ENCODE measurements at places on chromosomes 7 and 10.

- no peak for DNase-seq
These were observed 80.0 kb downstream of the MLLT10 start for GRCh38 chr10:21614000-21614399.

GRCh38 chr10:79910344-79910743, 38.6 kb downstream of the SFTPD start:
- DNase-seq: no peak

- no peak for DNase-seq
These were observed 66.5 kb downstream of the BICC1 start for GRCh38 chr10:58579011-58579655.

DNA sequence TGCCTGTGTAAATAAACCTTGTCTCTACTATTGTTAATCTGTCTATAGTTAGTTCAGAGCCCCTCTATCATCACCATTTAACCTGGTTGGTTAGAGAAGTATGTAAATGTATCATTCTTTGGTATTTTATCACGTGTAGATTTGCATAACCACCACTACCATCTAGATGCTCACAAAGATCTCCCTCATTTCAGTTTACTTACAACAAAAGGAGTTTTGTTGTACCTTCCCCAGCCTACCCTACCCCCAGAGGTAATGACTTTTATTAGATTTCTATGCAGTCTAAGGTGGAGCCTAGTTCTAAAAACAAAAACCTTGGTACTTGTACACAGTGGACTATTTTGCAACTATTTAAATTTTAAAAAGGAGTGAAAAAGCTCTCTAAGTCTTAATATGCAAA, 17.5 kb downstream of the ACADSB start:
- no peak for DNase-seq

DNA sequence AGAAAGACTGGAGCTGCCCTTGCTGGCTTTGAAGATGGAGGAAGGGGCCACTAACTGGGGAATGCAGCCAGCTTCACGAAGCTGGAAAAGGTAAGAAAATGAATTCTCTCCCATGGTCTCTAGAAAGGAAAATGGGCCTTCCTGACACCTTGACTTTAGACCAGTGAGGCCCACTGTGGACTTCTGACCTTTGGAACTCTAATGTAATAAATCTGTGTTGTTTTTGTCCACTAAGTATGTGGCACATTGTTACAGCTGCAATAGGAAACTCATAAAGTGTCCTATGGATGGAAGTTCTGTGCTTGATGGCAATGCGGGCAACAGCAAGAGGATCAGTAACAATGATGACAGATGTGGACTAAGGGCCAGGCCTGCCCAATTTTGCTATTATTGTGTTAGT, 20.9 kb downstream of the DNAJB9 start:
- no peak for DNase-seq

GRCh38 chr10:129021594-129022304, 445.3 kb upstream of the MGMT start:
- DNase-seq: no peak

GRCh38 chr7:147182874-147183273, 1066.3 kb downstream of the CNTNAP2 start:
- DNase-seq: no peak

DNA sequence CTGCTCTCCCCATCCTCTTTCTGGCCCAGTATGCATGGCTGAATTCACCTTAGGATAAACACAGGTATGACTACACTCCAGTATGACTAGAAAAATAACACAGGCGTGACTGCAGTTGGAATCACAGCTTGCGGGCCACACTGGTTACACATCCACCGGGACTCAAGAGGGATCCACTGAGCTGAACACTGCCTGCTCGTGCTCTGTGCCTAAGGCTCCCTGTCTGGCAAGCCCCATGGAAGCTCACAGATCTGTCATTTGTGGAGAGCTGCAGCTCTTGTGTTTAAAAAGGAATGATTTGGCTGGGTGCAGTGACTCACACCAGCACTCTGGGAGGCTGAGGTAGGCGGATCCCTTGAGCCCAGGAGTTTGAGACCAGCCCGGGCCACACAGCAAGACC, 26.8 kb downstream of the VOPP1 start:
- DNase-seq: peak; percentile 55

GRCh38 chr7:41730668-41731067, 27.8 kb upstream of the INHBA start:
- no peak for DNase-seq

- no peak for DNase-seq
These were observed 6.7 kb upstream of the FAS start for GRCh38 chr10:88983939-88984338.

DNA sequence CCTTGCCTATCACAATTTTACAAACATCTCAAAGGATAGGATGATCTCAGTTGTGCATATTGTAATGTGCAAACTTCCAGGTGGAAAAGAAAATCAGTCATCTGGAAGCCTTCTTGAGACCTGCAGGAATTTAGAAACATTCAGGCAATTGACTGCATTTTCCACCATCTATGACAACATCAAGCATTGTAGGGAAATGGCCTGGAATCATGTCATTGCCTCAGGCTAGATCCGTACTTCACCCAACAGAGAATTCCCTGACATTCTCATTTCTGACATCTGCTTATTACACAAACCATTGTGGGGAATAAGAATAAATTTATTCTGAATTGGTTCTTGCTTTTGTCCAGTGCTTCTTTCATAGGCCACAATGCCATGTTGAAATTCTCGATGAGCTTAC, 124.9 kb upstream of the NPVF start:
- DNase-seq: no peak

DNA sequence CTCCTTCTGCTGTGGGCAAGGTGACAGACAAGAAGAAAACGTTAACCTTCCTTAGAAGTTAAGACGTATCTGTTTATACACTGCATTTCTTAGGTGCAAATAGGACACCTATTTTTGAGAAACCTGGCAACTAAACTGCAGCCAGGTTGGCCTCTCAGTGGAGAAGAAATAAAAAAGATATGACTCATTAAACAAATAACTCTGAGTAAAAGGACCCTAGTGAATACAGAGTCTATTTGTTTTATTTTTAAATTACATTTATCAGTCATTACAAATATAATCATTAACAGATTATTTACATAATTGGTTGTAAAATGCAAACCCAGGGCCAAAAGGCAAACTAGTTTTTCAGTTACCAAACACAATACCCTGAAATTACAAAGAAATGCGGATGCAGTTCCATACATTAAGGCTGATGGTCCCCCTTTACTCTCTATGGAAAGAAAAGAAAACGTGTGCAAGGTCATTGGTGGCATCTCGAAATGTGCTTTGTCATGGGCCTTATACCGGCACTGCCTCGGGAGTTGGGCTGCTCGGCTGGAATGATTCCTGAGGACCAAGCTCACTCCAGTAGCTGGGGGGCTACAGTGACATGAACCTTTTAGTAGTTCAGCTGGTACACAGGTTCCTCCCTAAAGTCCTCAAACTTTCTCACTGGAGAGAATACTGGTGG, 38.4 kb downstream of the ADRB1 start:
- no peak for DNase-seq

DNA sequence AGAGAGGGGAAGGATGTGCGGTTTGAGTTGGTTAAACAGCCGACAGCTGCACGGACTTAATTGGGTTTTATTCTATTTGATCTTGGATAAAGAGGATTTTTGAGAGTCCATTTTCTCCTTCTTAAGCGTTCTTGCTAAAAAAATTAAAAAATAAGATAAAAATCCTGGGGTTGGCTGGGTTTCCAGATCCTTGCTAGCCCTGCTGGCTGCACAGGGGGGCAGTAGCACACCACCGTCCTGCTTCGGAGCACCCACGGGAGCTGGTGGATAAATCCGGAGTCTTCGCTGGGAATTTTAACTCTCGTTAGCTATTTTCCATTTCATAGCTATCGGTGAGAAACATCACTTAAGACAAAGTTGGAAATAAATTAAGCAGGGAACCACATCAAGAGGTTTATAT, 792.0 kb downstream of the TYW1 start:
- no peak for DNase-seq

- no peak for DNase-seq
These were observed 183.0 kb downstream of the ARID5B start for GRCh38 chr10:62084451-62084850.

- DNase-seq: no peak
These were observed 58.8 kb downstream of the TCERG1L start for GRCh38 chr10:131252567-131253276.

GRCh38 chr7:68147614-68148238, 1151.1 kb downstream of the TYW1 start:
- DNase-seq: no peak

- DNase-seq: no peak
These were observed 8.8 kb downstream of the CHST3 start for GRCh38 chr10:71972746-71973695.

DNA sequence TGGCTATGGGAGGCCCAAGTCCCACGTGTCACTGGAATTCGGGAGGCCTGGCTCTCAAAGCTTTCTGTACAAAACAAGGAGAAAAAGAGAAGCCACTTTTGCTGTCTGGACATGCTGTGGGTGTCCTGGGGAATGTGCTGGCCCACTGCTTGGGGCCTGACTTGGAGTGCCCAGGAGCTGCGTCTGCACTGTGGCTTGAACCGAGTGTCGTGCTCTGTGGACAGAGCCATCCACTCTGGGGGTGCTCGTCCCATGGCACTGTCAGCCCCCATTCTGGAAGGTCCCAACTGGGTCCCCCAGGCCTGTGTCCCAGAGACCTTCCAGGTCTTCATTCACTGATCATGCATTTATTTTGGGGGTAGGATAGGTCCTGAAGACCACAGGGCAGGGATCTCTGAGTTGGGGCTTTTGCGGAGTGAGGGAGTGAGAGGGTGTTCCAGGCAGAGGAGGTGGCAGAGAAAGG, 138.0 kb downstream of the LHPP start:
- DNase-seq: no peak

DNA sequence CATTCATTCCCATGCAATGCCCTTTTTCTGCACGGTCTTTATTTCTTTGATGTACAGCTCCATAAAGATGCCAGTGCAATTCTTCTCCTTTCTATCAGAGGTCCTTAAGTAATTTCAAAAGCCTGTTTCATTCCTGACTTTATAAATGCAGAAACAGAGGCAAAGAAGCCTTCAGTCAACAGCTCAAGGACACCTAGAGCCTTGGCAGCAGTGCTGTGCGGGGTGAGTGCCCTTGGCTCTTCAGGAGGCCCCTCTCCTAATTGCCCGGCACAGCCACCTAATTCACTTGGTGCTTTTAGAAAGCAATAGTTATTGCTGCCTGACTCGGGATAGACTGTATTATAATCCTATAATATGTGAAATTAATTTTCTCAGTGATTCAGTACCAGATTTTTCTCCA, 169.6 kb upstream of the KLF6 start:
- DNase-seq: no peak

GRCh38 chr7:104536956-104537355, 208.6 kb downstream of the LHFPL3 start:
- DNase-seq: no peak

- no peak for DNase-seq
These were observed 11.5 kb upstream of the MALSU1 start for GRCh38 chr7:23287612-23288011.

GRCh38 chr10:84341983-84342382, 13.6 kb downstream of the CCSER2 start:
- DNase-seq: no peak

DNA sequence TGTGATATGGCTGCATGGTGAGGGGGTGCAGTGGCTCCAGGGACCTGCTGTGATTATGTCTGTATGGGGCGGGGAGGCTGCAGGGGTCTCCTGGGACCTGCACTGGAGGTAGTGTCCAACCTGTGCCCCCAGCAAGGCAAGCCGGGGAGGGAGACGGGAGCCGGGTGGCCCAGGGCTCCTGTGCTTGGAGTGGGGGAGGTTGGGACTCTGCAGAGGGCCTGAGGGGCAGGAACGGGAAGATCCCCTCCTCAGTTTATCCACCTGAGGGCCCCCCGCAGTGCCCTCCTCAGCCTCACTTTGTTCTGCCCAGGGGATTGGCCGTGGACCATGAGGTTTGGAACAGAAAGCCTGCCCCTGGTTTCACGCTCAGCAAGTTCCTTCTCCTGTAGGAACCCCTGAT, 22.8 kb upstream of the PWWP2B start:
- DNase-seq: no peak

DNA sequence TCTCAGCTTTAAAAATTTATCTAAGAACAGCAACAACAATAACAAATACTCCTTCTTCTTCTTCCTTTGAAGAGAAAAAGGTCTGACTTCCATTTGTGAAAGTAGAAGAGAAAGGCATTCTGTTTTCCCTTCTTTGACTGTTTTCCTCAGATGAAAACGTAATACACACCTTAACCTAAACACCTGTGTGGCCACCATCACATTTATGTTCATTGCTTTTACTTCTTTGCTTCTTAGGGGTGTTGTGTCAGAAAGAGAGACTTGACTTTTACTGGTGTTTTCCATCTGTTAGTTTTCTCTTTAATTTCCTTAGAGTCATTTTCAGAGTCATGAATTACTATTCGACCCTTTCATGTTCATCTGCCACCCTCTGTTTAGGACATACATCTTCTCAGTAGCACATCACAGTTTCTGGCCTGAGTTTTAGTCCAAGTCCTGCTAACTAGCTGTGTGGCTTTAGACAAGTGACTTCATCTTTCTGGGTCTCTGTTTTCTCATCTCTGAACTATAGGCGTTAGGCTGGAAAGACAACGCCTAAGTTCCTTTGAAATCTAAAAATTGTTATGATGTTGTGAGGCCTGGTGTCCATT, 283.8 kb downstream of the GATA3 start:
- no peak for DNase-seq

- no peak for DNase-seq
These were observed 38.6 kb upstream of the ADD3 start for GRCh38 chr10:109968953-109969759.

GRCh38 chr7:155874411-155874810, 62.1 kb upstream of the SHH start:
- no peak for DNase-seq

GRCh38 chr10:68633281-68633680, 73.1 kb downstream of the TET1 start:
- DNase-seq: no peak

DNA sequence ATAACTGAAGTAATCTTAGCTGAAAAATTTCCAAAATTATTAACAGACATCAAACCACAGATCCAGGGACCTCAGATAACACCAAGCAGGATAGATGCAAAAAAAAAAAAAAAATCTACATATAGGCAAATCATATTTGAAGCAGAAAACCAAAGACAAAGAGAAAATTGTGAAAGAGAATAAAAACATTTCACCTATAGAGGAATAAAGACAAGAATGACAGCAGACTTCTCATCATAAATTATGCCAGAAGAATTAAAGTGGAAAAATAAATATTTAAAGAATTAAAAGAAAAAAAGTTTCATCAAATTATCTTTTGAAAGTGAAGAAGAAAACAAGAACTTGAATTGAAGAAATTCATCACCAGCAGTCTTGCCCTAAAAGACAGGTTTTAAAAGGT, 467.5 kb downstream of the GPAM start:
- DNase-seq: no peak

DNA sequence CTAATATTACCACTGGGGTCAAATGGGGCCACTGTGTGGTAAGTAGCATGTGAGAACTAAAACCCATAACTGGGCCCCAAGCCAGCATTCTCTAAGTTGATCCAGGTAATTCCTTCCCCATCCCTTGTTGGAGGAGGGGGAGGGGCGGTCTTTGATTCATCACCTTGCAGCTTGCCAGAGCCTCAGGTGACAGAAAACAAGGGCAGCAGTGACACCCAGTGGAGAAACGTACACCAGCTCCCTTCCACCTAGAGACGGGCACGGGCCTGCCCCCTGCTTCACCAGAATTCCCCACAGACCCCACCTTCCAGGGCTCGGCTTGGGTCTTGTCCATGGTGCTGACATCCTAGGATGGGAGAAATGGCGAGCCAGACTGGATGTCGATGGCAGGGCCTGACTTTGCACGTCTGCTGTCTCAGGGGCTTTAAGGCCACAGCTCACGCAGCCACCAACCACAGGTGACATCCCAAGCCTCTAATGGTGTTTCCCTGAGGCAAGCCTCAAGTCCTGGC, 102.0 kb downstream of the STRA8 start:
- DNase-seq: no peak

- DNase-seq: no peak
These were observed 1.7 kb downstream of the MCM7 start for GRCh38 chr7:100099452-100099851.

Measured in non-pigmented ciliary epithelial cell (primary cell).